CD4-positive, CD25-positive, alpha-beta regulatory T cell (primary cell): ENCODE measurements at places on chromosomes 7 and 10.

DNA sequence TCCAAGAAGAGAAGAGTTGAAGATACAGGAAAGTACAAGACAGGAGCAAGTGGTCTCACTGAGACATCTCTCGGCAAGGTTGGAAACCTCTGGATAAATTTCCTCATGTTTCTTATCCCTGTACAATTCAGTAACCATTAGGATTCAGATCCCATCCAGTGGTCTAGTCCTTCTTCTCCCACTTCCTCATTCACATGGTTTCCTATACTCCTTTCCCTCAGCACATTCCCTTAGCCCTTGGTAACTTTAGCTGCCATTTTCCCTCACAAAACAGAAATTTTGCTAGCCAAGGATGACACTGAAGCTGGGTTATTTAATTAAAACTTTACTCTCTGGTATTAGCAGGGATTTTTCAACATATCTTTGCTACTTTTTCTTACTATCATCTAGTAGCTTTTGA lies 82.6 kb downstream of the CPED1 start:
- no peak for DNase-seq

DNA sequence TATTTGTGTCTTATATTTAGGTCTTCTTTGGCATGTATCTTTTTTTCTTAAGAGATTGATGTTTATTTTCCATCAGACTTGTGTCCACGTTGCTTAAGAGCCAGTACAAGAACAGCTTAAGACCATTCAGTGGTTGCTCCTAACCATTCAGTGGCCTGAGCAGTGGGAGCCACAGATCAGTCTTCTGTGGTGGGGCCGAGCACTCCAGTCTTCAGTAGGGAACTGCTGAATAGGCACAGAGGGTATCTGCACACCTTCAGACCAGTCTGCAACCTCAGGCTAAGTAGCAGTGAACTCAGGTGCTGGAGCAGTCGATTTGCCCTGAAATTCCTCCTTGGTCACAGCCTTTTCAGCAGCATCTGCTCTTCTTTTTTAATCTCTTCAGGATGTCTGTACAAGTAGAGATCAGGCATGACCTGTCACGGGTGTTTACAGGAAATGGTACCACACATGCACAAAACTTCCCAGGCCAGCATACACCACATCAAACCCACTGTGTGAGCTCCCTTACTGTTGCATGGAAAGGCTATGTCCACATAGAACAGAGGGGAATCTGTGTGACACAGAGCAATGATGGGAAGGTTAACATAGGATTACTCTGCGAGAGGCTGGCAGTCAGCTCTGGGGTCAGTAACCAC lies 51.5 kb downstream of the FAM107B start:
- no peak for DNase-seq

- DNase-seq: no peak
Measured at GRCh38 chr7:159033956-159034355, 110.7 kb downstream of the VIPR2 start.

GRCh38 chr7:19322002-19322401 lies 176.8 kb upstream of the FERD3L start:
- no peak for DNase-seq

DNA sequence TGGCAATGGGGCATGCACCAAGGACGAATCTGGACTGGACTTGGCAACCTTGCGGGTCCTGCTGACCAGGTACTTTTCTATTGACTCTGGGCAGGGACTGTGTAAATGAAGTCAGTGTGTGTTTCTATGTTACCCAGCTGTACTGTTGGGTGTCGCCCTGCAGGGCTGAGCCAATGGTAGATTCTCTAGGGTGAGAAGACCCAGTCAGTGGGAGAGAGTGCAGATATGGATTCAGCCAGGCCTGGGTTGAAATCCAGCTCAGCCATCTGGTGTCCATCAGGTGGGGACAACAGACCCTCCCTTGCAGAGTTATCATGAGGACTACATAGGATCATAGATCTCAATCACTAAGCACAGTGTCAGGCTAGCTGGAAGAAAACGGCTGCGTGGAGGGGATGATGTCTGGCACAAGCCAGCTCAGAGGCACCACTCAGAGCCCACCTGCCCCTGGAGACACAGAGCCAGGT lies 4.9 kb upstream of the PPIF start:
- DNase-seq: no peak

DNA sequence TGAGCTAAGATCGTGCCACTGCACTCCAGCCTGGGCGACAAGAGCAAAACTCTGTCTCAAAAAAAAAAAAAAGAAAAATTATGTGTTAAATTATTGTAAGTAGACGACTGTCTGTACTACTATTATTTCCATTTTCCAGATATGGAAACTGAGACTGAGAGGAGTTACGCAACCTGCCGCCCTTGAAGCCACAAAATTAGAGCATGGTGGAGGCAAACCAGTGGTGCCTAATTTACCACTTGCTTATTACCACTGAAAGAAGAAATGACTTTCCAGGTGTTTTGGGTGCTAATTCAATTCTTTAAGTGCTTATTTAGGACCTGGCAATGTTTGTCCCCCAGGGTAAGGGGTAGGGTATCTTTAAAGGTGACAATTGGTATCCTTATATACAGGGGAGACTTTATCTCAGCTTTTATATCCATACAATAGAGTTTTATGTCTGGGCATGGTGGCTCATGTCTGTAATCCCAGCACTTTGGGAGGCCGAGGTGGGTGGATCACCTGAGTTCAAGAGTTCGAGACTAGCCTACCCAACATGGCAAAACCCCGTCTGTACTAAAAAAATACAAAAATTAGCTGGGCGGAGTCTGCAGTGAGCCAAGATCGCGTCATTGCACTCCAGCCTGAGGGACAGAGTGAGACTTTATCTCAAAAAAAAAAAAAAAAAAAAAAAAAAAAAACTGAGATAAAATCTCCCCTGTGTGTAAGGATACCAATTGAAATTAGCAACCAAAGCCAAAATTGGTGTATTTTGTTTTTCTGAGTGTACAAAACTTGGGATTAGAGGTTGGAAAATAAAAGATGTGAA lies 16.6 kb upstream of the CAMK1D start:
- DNase-seq: no peak

- DNase-seq: no peak
Measured at GRCh38 chr10:109678857-109679256, 244.5 kb downstream of the XPNPEP1 start.

DNA sequence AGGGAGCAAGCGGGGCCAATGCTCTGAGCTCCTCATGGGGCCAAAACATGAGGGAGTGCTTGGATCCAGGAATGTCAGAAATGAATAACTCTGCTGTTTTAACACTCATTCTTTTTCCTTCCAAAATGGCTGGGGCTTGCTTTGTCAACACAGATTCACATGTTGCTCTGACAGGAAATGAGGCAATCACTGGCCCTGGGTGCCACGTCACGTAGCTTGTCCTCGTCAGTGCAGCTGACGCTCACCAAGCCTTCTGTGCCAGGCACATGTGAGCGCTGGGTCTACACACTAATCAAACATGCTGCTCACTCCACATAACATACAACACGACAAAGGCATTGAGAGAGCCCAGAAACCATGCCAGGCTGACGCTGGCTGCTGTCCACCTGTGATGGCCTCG lies 198.9 kb downstream of the WDR37 start:
- no peak for DNase-seq

- DNase-seq: no peak
Measured at GRCh38 chr7:16963044-16963443, 81.3 kb upstream of the AGR3 start.

DNA sequence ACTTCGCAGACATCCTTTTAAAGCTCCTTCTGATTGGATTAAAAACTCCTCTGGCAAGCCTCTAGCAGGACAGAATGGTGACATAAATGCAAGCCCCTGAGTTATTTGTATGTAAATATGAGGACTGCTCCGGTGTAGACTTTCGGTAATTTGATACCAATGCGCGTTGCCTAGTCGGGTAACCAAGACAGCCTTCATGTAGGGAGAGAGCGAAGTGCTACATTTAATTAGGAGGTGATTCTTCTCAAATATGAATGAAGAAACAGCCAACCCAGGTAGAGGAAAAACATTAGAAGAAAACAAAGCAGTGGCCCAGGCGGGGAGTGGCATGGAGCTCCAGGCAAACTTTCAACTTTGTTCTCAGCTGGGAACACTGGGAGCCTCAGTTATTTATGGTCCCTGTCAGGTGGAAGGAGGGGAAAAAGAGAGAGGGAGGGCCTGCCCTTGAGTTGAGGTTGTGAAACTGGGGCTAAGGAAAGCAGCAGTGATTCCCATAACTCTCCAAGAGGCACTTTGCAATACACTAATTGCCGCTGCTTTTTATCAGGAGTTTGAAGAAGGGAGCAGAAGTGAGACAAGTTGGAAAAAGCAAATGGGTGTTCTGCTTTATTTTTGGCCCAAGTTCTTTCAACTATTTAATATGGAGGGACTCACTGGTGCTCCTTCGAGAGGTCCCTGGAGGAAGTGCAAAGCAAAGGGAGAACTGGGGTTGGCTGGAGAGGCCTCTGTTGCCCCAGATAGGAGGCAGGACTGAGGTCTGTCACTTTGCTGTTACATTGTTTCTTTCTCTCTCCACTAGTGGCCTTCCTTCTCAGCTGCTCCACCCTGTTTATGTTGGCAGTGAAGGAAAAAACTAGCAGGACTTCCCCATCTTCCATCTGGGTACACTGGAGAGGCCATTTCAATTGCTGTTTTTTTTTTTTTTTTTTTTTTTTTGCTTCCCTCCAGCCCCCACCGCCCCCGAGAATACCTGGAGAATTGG lies 234.6 kb upstream of the CCDC6 start:
- DNase-seq: no peak

DNA sequence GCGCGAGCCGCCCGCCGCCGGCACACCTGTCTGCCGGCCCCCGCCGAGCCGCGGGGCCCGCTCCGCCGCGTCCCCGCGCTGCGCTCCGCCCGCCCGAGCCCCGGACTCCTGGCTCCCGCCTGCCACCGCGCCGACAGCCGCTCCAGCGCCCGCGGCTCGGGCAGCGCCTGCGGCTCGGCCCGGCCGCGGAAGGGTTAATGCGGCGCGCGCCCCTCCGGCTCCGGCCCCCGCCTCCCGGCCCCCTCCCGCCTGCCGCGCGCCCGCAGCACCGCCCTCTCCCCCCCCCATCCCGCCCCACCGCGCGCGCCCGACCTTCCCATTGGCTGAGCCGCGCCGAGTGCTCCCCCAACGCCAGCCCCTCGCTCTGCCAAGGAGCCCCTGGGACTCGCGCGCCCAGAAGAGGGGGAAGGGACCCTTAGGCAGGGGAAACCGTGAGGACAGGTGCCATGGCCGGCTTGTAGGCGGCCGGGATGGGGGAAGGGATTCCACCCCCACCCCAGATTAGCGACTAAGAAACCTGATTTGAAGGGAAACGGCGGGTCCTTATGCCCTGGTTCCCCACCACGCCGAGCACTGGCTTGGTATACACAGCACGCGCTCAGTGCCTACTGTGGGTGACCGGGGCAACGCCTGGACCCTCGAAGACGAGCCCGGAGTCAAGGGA lies at the start of gene KCNH2:
Gene KCNH2, minus strand, starts transcription at position 196 of the 664 bp plus-strand sequence. CDS start 408 bp downstream, outside the sequence.
- DNase-seq: peak; percentile 32

DNA sequence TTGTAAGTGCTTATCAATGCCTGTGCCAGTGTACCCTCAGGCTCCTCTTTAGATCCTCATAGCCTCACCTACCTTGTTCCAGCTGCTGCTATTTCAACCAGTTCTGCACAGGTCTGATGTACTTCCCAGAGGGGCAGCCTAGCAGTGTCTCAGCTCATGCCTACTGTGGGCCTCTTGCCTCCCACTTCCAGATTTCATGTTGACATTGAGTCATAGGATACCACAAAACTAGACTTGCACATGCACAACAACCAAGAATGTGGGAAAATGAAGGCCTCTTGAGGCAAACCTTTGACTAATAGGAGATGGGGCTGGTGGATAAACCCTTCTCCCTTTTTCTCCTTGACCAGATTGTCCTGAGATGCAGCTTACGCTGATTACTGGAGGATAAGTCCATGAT lies 31.0 kb downstream of the PON3 start:
- DNase-seq: no peak

GRCh38 chr7:115271332-115272235 lies 349.7 kb downstream of the MDFIC start:
- no peak for DNase-seq

GRCh38 chr10:4107285-4107851 lies 322.4 kb upstream of the KLF6 start:
- DNase-seq: no peak

DNA sequence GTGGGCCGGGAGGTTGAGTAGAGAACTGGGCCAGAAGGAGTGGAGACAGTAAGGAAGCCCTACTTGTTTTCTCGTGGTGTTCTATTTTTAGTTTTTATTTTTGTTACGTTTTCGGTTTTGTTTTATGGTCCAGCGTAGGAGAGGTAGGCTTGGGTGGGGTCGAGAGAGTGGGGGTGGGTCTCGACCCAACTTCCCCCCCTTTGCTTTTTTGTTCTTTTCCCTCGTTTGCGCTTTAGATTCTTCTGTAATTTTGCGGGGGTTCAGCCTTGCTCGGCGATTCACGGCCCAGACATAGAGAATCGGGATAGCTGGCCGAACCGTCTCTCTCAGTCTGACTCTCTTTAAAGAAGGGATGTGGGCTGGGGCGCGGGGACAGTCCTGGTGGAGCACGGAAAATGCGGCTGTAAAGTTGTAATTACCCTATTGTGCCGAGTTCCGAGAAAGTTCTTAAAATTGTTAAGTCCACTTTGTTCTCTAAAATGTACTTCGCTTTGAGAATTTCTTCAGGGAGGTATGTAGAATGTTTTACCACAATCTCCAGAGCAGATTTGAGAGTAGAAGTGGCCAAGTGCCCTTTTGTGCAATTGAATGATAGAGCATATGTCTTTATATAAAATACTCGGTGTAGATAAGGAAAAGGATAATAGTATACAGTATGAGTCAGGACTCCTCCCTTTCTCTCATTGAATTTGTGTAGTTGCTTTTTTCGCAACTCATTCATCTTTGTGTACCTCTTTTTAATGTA lies 816 bp downstream of the DMTF1 start:
- DNase-seq: peak; percentile 53

DNA sequence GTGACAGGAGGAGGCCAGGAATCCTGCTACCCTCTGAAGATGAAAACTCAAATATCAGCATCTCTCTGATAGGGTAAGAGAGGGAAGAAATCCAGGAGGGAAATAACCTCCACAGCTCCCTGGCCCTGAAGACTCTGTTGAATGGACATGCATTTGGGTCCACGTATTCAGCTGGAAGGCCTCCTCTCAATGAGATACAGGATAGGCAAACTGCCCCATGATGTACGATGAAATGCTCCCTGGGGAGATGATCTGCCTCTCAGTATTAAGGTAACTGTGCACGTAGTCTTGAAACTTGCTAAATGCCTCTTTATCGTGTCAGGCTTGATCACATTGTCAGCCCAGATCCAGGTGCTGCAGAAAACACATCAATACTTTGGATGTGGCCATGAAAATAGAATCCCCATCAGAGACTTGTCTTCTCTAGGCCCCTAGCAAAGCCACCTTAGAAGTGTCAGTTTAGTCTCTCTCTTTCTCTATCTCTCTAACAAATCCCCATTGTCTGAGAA lies 384.0 kb downstream of the KCNMA1 start:
- DNase-seq: no peak

DNA sequence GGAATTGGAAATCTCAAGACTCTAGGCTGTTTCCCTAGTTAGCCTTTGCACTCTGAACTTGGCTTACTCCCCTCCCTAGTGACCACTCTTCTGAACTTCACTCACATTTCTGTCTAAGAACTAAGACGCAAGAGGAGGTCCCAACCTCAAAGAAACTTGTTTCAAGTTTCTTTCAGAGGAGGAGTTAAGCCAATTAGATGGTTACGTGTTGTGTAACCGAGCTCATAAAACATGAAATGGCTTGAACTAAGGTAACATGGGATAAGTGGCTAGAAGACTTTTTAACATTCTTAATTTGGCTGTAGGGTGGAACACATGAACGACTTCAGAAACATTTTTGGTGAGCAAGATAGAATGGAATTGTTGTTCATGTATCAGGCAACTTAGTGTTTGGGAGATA lies 39.5 kb upstream of the SEC61G start:
- DNase-seq: no peak

- no peak for DNase-seq
Measured at GRCh38 chr10:14144451-14144850, 186.3 kb downstream of the FRMD4A start.

- no peak for DNase-seq
Measured at GRCh38 chr10:87626422-87626892, 33.2 kb upstream of the PAPSS2 start.
